WTC11 (cell line): ENCODE measurements at places on chromosomes 2 and 18. TPM values are rescaled to one million over a fixed set of nuclear protein-coding genes. Genes with fewer than 3 reads are reported as not detected.

The PPP1R1C gene
- 3.4 to 8.7 TPM (median 3.7 TPM) in 3 replicates for total RNA-seq

GRCh38 chr18:11873670-11874340 is 22.6 kb downstream of the CHMP1B start:
- H3K4me3 ChIP-seq, result no peak overlapping the region
- DNase-seq, result no peak
- peaks cover 15% of the 10 kb centered on the region for H3K4me1 ChIP-seq

The CDH20 gene
- total RNA-seq, result 0.16 to 0.39 TPM (median 0.16 TPM) in 3 replicates

DNA sequence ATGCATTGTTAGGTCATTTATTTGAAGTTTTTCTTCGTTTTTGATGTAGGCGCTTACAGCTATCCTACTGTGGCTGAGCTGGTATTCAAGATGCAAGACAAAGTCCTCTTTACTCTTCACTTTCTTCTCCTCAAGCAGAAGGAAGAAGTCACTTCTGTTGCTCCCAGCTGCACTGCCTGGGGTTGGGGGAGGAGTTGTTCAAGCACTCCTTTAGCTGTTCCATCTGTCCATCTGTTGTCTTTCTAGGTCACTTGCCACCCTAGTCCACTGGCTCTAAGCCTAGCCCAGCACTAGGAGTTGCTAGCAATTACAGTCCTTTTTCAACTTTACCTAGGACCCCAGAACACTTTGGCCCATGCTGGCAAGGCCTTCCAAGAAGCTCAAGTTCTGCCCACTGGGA is 200.6 kb upstream of the RBMS1 start:
- no peak overlapping the region for H3K27ac ChIP-seq
- no peaks in the 10 kb centered on the region for H3K36me3 ChIP-seq
- DNase-seq, result no peak
- H3K27me3 ChIP-seq, result no peaks in the 10 kb centered on the region

The UGT1A6 gene
- total RNA-seq, result 0.53 TPM in 1 of 3 replicates, not detected in the others
